ENCODE measurements at places on chromosomes 16 and 17.

DNA sequence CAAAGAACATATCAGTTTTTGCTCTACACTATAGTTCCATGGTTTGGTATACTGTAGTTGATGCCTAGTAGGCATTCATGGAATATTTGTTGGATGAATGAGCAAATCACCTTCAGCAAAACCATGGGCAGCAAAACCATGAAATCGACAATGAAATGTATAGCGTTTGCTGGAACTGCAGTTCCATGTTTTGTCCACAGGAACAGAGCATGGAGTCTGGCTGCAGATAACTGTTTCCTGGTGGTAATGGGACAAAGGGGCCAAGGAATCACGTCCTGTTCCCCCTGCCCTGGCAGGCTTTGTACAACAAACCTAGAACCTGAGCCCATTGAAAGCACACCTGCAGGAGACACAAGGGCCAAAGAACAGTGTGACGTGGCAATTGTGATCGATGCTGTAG is 101.1 kb downstream of the USP31 start:
- DNase-seq: no peak

DNA sequence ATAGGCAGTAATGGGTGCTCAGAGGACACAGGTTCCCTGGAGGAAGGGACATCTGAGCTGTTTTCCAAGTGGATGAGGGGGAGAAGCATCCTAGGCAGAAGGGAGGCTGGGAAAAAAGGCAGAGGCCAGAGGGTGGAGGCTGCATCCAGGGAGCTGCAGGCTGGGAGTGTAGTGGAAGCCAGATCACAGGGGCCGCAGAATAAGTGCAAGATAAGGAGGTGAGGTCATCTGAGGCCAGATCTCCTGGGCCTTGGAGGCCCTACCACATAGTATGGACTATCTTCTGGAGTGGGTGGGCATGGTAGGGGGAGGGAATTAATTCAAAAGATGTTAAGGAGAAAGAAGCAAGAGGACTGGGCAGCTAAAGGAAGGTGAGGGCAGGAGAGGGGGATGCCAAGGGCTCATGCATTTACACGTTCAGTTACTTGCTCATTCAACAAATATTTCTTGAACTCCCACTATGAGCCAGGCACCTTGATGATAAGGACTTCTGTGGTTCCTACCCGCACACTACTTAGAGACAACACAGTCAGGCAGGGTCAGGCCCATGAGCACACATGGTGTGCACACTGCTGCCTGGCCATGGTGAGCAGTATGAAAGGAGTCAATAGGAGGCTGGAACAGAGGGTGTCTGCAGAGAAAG is 2.4 kb upstream of the RIPOR1 start:
- DNase-seq: no peak

DNA sequence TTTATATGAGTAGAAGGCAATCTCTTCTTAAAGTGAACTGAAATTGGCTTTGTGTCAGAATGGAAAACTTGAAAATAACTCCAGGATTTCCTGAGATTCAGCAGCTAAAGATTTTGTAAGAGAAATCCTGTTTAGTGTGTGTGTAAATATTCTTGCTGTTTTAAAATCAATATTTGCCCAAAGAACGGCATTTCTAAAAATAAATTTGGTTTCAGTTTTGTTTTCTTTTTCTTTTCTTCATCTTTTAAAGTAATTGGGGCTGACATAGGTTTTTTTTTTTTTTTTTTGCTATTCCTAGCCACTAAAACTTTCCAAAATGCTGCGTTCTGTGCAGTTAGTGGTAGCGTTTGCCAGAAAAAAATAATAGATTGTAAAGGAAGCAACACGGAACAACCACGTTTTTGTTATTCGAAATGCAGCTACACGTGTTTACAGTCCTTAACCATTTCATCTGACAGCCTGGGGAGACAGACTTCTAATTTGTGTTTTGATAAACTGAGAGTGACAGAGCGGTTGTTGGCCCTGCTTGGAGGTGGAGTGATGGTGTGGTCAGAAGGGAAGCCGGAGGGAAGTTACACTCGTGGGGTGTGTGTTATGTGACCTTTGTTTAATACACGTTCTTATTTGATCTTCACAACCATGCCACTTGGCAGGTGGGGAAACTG is 21.6 kb upstream of the SMPD3 start:
- DNase-seq: peak; percentile 3

GRCh38 chr16:17606460-17606859 is 135.7 kb upstream of the XYLT1 start:
- no peak for DNase-seq

- peak; percentile 33 for DNase-seq
Measured at GRCh38 chr17:78934681-78935418, 9.7 kb upstream of the TIMP2 start.

DNA sequence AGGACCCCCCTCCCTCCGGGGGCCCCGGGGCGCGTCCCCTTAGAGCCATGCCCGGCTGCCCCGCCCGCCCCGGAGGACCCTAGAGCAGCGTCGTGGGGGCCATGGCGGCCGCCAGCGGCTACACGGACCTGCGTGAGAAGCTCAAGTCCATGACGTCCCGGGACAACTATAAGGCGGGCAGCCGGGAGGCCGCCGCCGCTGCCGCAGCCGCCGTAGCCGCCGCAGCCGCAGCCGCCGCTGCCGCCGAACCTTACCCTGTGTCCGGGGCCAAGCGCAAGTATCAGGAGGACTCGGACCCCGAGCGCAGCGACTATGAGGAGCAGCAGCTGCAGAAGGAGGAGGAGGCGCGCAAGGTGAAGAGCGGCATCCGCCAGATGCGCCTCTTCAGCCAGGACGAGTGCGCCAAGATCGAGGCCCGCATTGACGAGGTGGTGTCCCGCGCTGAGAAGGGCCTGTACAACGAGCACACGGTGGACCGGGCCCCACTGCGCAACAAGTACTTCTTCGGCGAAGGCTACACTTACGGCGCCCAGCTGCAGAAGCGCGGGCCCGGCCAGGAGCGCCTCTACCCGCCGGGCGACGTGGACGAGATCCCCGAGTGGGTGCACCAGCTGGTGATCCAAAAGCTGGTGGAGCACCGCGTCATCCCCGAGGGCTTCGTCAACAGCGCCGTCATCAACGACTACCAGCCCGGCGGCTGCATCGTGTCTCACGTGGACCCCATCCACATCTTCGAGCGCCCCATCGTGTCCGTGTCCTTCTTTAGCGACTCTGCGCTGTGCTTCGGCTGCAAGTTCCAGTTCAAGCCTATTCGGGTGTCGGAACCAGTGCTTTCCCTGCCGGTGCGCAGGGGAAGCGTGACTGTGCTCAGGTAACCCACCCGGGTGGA is 759 bp downstream of the ALKBH5 start:
- peak; percentile 78 for DNase-seq

- no peak for DNase-seq
Measured at GRCh38 chr16:12336141-12336540, 359.6 kb downstream of the SNX29 start.

- no peak for DNase-seq
Measured at GRCh38 chr16:57958544-57958943, 12.4 kb downstream of the CNGB1 start.

- DNase-seq: no peak
Measured at GRCh38 chr17:48553190-48553547, 8.3 kb upstream of the HOXB2 start.

DNA sequence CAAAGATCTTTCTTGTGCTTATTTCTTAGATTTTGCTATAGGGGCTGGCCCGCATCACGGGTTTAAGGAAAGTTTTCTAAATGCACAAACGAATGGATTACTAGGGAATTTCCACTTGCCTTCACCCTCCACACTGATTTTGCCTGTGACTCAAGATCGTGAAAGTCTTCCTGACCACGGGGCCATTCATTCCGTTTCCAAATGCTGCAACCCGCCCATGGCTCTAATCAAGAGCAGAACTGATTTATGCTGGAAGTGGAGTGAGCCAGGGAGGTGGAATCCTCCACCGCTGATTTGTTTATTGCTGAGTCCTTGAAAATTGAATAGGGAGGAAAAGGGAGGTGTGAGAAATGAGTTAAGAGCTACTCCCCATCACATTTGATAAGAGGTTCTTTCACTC is 52.4 kb downstream of the CA10 start:
- no peak for DNase-seq

GRCh38 chr17:18071751-18072150 is 16.0 kb upstream of the DRG2 start:
- DNase-seq: no peak

GRCh38 chr16:49543631-49543946 is 170.0 kb downstream of the C16orf78 start:
- no peak for DNase-seq

DNA sequence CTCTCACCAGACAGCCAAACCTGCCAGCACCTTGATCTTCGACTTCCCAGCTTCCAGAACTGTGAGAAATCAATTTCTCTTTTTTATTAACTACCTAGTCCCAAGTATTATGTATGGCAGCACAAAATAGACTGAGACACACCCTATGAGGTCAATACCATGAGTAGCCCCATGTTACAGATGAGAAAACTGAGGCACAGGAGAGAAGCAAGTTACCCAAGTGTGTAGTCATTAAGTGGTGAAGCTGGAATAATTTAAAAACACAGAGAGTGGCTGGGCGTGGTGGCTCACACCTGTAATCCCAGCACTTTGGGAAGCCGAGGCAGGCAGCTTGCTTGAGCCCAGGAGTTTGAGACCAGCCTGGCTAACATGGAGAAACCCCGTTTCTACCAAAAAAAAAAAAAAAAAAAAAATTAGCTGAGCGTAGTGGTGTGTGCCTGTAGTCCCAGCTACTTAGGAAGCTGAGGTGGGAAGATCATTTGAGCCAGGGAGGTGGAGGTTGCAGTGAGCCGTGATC is 4.9 kb downstream of the NQO1 start:
- DNase-seq: no peak

GRCh38 chr17:50037321-50038107 is 18.4 kb upstream of the ITGA3 start:
- peak; percentile 65 for DNase-seq

GRCh38 chr16:26672206-26672605 is 394.5 kb upstream of the C16orf82 start:
- DNase-seq: no peak

- peak; percentile 62 for DNase-seq
Measured at GRCh38 chr16:4945560-4946502, 8.9 kb upstream of the PPL start.

DNA sequence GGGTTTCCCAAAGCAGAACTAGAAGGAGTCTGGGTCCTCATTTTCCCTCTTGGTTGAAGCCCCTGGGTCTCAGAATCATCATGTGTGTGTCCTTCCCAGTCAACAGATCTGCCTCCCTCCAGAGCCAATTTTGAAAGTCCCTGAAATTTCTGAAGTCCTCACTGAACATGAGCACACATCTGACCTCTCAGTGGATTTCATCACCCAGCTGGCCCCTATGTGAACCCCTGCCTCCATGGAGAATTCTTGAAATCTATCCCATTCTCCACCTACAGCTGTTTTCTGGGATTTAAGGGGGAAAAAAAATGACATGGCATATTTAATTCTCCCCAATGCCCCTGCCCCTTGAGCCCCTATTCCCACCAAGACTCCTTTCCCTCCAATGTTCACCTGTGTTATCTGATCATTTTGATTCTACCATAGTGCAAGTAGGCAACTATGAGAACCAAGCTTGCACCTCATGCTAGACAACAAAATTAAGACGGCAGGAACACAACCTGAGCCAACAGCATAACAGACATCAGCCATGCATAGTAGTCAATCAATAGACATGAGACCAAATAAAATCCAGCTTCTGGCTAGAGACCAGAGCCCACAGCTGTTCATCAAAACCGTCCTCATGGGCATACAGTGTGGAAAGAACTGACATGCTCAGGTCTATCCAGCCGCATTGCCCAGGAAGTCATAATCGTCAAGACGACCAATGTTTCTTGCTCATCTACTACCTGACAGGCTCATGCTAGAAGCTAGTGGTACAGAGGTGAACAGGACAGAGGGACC is 14.9 kb downstream of the SOX9 start:
- DNase-seq: peak; percentile 72

DNA sequence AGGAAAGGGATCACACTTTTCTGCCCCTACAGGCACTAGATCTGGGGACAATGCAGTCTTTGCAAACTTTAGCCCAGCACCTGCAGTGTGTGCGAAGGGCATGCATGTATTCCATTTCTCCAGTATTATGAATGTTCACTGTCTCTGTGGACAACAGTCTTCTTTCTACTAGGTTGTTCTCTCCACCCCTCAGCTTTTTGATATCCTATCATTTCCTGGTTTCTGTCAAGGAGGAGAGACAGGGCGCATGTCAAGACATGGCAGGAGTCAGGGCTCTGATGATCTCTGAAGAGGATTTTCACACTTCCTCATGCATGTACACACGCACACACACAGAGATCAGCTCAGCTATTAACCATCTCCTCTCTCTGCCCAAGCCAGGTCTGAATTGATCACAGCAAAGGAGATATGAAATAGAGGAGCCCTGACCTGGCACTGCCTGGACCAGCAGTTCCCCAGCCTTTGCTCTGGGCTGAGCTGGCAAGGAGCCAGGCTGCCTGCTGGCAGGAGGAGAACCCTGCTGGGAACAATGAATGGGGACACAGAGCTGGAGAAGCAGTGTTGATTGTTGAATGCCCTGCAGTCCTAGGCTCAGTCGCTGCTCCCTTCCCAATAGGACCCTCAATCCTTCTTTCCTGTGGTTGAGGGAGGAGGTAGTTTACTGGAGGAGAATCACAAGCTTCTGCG is 2.6 kb downstream of the GPR179 start:
- peak; percentile 46 for DNase-seq

GRCh38 chr16:12798846-12799245 is 4.8 kb downstream of the CPPED1 start:
- DNase-seq: no peak

DNA sequence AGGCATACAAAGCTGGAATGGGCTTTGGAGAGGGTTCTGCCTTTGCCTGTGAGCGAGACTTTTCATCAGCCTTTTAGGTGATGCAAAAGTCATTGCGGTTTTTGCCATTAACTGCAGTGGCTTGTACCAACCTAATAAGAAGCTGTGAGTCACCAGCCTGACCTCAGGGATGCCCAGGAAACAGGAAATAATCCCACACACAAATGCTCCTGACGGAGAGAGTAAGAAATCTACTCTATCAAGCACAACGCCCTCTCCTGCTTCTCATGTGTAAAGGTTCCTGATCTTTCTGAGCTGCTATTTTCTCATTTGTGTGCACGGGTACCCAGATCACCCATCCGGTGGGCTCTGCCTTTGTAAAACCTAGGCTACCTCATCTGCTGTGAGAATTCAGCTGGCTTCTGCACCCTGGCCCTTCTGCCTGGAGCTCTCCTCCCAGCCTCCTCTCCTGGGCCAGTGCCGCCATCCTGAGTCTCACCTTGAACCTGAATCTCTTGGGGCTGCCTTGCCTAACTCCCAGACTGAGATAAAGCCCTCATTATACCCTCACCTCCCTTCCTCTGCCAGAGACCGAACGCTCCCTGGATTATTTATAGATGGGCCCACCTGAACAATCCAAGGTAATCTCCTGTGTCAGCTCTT is 299.7 kb downstream of the C16orf95 start:
- DNase-seq: peak; percentile 73

DNA sequence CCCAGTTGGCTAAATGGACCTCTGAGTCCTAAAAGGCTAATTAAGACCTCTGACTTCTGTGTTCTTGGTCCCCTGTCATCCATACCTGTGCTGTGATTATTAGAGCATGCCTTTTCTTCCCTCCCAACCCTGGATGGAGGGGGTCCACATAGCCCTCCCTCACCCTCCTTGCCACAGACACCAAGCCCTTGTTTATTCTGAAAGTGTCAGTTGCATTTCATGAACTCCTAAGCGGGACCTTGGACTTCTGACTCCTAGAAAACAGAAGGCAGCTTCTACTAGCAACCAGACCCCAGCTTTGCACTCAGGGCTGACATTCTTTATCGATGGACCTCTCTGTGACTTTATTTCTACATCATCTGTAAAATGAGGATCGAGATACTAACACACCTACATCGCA is 33.4 kb upstream of the GOSR2 start:
- DNase-seq: no peak

- DNase-seq: no peak
Measured at GRCh38 chr16:16149710-16150116, 73.6 kb downstream of the ABCC6 start.

- DNase-seq: no peak
Measured at GRCh38 chr17:34885076-34885475, 76.2 kb downstream of the CCT6B start.

Data from adipocyte (in vitro differentiated cells).